ENCODE measurements at places on chromosomes 1 and 21.
A peak's percentile ranks its signal among the peaks of the same experiment; 100 is the strongest.

- no peak for DNase-seq
These were observed 31.3 kb upstream of the LRIG2 start for GRCh38 chr1:113041569-113042284.

- DNase-seq, result no peak
These were observed 59.3 kb downstream of the AK4 start for GRCh38 chr1:65207317-65207716.

DNA sequence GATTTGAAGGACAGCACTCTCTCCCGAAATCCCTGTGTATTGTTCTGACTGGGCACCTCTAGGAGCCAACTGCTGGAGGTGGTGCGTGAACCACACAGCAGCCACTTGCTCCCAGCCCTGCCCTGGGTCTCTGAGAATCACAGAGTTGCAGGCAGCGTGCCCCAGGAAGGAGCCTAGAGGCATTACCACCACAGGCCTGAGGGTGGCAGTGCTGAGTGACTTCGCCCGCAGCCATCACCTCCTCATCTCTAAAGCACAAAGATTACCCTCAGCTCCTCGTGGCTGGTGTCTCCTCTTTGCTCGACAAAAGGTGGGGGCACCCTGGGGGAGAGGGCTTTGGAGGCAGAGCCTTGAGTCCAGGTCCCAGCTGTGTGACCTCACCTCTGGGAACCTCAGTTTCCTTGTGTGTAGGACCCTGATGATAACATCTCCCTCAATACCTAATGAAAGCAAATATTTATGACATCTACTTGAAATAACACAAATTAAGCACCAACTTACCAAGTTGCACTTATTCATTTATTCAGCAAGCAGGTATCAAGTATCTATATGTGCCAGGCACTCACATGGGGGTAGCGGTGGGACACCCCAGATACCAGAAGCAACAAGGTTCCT is 86.3 kb downstream of the VWA5B1 start:
- DNase-seq, result peak; percentile 83

GRCh38 chr1:85417017-85417416 is 47.9 kb downstream of the DDAH1 start:
- no peak for DNase-seq

- DNase-seq, result no peak
These were observed 6.0 kb upstream of the TGFBR3 start for GRCh38 chr1:91891969-91892368.

GRCh38 chr1:5099558-5099957 is 445.1 kb downstream of the AJAP1 start:
- no peak for DNase-seq

DNA sequence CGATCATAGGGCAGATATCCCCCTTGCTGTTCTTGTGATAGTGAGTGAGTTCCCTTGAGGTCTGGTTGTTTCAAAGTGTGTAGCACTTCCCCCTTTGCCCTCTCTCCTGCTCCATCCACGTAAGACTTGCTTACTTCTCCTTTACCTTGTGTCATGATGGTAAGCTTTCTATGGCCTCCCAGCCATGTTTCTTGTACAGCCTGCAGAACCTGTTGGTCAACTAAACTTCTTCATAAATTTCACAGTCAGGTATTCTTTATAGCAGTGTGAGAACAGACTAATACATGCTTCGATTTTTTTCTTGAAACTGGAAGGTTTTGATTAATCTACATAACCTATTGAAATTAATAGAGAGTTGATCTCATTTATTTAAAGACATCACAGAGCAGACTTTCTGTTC is 302.5 kb upstream of the PBX1 start:
- DNase-seq, result no peak

DNA sequence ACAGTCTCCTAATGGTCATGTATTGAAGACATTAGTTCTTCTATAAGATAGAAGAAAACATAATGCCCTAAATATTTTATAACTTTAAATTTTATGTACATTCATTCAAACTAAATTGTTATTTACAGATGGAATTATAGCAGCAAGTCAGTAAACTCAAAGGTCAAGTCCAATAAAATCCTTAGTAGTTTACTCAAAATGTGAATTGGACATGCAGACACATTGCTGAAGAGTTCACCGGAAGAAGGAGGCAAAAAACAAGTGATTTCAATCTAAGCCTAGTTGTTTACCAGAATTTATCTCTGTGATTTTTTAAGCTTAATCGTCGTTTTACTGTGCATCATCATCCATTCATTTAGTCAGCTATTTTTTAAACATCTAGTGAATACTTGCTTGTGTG is 149.7 kb downstream of the GREM2 start:
- no peak for DNase-seq

DNA sequence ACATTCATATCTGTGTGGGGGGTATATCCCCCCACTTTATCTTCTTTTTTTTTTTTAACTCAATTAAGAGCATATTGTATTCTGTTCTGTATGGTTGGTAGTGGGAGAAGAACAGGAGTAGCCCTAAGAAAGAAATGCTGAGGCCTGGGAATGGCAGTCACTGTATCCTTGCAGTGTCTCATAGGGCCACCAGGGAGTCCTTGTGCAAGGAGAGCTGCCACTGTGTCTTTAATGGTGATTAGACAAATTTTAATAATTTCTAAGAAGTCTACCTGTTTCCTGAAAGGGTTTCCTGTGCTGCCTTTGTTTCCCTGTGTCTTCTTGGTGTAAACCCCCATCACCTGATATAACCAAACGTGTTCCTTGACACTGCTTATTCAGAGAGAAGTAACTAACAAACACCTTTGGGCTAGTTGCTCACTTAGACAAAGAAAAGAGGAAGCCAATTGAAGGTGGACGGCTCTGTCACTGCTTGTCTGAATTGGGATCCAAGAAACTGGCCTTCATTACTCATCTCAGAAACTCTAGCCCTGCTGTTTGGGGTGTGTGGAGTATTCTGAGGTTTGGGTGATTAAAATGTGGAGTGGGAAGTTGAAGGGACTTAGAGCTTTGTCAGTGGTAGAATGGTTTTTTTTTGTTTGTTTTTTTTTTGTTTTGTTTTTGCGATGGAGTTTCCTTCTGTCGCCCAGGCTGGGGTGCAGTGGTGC is 15.2 kb downstream of the GIPC2 start:
- no peak for DNase-seq

- no peak for DNase-seq
These were observed 11.1 kb upstream of the REG4 start for GRCh38 chr1:119822406-119822805.

- DNase-seq, result no peak
These were observed 187.1 kb downstream of the HIVEP3 start for GRCh38 chr1:41731516-41732030.

DNA sequence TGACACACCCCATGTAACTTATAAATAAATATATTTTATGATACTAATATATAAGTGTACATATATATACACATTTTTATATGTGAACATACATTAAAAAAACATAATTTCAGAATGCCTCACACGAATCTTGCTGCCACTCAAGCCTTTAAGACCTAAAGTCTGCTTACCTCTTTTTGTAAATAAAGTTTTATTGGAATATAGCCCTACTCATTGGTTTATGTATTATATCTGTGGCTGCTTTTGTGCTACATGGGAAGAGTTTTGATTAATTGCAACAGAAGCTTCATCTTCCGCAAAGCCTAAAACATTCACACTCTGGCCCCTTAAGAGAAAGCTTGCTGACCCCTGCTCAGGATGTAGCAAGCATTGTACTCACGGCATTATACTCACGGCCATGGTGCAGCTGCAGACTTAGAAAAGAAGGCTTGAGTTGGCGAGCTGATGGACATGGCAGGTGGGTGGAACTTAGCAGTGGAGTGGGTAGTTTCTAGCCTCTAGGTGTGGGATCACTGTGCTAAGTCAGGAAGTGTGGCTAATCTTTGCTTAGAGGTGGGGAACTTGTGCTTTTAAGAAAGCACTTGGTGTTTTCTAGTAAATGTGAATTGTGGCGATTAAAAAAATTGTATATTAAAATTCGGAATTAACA is 80.8 kb downstream of the DYRK1A start:
- no peak for DNase-seq

GRCh38 chr1:207070811-207071210 is 17.7 kb downstream of the PFKFB2 start:
- no peak for DNase-seq

GRCh38 chr1:211643324-211644212 is 31.9 kb downstream of the NEK2 start:
- DNase-seq, result peak; percentile 63

DNA sequence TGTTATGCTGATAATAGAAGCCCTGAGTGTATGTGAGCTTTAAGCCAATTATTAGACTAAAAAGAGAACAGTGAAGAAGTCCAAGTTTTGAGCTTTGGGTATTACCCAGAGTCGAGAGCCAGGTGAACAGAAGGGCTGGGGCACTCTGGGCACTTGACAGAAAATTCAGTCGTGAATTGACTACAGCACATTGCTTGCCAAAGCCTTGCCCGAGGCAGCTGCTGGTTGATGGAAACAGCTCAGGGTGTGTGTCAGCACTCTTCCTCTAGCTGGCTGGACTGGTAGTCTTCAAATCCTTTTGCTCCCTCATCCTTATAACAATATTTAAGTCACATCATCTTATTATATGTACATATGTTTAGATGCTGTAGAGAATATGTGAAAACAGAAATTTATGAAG is 21.3 kb downstream of the PDE4B start:
- DNase-seq, result no peak

DNA sequence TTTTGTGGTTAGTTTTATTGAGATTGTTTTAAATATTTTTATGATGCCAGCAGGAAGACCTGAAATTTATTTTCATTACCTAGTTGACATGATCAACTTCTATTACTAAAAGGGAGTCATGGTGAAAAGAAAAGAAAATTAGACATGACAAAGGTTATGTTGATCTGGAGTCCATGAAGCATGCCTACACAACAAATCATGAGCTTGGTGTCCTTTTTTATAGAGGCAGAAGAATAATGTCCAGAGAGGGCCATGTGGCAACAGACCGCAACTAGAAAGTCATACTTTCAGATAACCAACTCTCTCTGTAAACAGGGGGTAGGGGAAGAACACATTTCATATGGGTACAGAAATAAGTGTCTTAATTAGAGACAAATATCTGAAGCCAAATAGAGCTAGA is 175.5 kb upstream of the HOOK1 start:
- no peak for DNase-seq

DNA sequence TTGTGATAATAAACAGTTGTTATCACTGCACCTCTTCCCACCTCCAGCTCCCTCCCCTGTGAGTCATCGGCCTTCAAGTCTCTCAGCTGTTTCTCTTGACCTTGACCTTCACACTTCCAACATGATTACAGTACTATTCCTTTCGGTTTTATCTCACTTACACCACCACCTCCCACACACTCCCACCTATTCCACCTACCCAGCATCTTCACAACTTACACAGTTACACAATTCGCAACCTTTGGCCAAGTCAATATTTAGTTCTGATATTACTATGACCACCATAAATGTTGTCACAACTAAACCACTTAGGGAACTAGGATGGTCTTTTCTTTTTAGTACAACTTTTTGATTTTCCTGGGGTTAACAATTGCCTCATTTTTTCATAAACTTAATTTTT is 60.2 kb downstream of the RIPK4 start:
- DNase-seq, result no peak

DNA sequence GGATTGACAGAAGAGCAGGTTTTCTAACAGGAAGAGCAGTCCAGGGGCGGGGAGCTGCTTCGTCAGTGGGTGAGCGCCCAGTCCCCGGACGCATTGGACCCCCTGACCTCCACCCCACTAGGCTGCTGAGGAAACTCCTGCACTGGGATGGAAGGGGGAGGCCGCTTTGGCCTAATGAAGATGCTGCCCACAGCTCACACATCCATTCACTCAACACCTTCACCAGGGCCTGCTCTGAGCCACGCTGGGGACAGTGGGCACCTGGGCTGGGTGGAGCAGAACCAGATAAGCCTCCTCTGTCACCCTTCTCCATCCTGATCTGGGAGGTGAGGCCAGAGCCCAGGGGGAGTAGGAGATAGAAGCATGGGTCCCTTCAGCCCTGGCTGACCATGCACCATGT is 13.3 kb downstream of the LRP8 start:
- no peak for DNase-seq

DNA sequence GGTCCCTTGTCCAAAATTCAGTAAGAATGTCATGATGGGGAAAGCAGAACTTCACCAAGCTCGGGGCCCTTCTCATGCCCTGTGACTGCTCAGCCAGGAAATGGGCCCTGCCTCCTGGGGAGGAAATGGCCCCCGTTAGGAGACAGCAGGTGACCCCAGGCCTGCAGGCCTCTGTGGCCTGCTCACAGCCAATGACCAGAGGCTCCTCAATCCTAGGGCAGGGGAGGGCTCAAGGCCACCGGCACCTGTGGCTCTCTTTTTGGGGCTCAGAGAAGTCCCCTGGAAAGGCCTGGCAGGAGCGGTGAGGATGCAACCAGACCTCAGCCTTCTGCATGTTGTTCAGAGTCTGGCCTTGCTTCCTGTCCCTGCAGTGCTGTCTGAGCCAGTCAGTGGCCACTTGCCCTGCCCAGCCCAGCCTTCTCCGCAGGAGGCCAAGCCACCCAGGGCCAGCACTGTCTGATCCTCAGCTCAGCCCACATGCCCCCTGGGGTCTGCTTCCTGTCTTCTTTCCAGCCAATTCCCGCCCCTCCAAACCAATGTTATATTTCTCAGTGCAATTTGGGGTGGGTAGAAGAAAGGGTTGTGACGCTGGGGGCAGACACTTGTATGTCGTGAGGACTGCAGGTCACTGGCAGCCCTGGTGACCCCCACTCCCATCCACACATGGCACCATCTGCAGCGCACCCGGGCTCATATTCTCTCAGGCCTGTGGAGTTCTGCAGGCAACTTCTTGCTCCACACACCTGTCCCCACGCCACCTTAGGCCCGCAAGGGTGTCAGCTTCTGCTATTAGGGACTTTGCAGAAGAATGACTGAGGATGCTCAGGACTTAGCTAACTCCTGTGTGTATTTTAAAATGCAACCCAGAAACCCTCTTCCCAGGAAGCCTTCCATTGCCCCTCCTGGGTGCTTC is 83.6 kb downstream of the ITPKB start:
- DNase-seq, result peak; percentile 73

DNA sequence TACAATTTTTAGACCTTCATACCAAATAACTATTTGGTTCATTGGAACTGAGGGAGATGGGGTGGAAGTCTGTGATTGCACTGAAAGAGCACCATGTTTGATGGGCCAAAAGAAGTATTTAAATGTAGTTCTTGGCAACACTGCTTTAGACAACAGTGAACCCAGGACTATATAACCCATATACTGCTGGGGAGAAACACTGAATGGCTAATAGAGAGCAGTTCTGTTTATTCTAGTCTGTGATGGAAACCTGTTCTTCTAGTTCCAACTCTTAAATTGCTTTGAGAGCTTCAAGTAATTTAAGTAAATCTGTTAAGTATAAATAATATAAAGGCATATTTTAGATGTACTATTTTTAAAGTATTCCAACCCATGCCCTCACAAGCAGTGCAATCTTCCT is 96.3 kb downstream of the NIBAN1 start:
- DNase-seq, result no peak

All from activated effector memory CD4-positive, alpha-beta T cell treated with anti-CD3 and anti-CD28 coated beads, Interleukin-2, amount 50 U/mL, for 16 hours (primary cell).